Activated CD8-positive, alpha-beta T cell treated with anti-CD3 and anti-CD28 coated beads, Interleukin-2, amount 10 ng/mL, durations not matched to agents 7 days and 5 days (primary cell): ENCODE measurements at places on chromosomes 5 and 9. TPM values are rescaled to one million over a fixed set of nuclear protein-coding genes. Genes with fewer than 3 reads are reported as not detected.

The GGTA1 gene
- not detected for total RNA-seq

The CARD6 gene
- total RNA-seq = 3.0 TPM

DNA sequence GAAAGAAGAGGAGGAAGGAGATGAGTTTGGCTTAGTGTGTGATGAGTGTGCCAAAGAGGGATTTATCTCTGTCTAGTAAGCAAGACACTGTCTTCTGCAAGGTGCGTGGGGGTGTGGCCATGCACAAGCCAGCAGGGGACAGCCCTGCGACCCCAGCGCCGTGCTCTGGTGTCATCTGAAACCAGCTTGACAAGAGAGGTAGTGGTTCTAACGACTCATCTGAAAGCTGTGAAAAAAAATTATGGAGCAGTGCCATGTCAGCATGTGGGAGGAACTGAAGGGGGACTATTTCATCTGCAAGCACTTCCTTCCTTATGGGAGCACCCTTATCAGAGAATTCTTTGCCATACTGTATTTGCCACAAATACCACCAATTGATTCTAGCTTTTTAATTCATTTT lies 398.6 kb downstream of the PSAT1 start:
- no peak for DNase-seq

The ARAP3 gene
- total RNA-seq = 8.5 TPM

GRCh38 chr5:144697847-144698262 lies 527.2 kb downstream of the KCTD16 start:
- no peak for DNase-seq

DNA sequence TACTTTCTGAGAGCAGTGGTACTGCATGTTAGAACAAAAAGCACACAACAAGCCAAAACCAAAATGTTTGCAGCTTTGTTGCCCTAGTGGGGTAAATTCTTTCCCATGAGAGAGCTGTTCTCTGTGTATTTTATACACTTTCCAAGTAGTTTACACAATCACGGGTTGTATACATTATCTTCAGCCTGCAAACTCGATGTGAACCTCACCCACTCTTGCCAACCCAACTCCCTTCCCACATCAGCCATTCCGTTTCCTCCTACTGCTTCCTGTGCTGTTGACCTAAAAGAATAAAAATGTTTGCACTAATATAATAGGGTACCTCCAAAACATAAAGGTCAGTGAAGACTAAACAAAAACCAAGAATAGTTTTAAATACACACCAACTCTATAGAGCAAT lies 47.0 kb downstream of the IQGAP2 start:
- DNase-seq = no peak
